ENCODE measurements at places on chromosomes 11 and 22.

DNA sequence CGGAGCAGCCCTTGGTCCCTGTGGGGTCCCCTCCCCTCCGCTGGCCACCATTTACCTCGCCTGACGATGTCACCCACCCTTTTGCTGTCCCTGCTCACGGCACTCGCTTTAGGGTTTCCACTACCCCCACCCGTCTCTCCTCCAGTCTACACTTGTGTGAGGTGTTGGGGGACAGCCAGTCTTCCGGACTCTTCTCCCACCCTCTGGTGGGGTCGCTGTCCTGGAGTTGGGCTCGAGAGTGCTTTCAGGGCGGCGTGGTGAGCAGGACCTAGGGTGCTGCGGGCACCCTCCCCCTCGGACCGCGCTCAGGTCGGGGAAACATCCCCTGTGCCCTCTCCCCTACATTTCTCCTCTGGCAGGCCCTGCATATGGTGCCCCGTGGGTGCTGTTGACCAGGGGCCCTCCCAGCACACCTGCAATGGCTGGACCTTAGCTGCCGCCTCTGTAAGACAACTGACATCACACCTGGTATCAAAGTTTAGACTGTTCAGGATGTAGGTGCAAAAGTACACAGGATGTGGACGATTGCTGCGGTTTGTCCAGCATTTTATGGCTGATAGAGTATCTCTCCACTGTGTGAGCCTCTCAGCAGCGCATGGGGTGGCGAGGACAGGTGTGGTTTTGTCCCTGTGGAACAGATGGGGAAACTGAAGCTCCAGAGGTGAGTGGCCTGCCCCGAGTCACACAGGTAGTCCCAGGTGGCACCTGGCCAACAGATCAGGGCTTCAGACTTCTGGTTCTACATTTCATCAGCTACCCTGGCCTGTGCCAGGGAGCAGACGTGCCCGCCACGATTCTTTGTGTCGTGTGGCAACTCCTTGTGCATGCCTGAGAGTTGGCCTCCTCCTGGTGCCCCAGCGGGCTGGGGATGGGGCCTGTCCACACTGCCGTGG lies 1.2 kb downstream of the GRK2 start:
- DNase-seq = no peak

DNA sequence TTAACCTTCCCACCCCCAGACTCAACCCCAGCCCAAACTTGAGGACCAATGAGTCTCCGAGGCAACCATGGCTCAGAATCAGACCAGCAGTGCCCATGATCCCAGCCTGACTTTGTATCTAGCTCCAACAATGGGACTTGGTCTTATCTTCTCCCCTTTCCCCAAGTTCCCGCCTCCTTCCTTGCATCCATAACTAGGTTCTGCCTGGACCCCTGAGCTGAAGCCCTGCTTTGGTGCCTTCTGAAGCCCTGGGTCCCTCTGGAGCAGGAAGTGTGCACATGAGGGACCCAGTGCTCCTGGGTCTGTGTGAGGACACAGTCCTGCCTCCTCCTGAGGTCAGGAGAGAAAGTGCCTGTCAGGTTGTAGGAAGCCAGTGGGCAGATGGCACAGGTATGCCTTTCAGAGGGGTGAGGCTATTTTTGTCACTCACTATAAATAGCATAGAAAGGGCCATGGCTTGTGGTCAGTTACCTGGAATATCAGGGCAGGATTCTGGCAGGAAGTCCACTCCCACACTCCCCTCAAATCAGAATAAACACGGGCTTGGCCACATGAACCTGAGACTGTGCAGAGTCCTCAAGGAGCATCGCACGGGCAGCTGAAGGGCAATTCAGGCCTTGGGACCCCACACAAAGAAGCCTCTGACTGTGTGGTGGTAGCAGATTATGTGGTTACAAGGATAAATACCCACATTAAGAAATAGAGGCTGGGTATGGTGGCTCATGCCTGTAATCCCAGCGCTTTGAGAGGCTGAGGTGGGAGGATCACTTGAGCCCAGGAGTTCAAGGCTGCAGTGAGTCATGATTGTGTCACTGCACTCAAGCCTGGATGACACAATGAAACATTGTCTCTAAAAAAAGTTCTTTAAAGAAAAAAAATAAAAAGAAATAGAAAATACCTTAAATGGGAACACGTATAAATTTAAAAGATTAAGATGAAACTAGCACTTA lies 27.4 kb downstream of the RCN1 start:
- DNase-seq = no peak

- no peak for DNase-seq
Measured at GRCh38 chr11:15826826-15827225, 529.5 kb downstream of the SOX6 start.

DNA sequence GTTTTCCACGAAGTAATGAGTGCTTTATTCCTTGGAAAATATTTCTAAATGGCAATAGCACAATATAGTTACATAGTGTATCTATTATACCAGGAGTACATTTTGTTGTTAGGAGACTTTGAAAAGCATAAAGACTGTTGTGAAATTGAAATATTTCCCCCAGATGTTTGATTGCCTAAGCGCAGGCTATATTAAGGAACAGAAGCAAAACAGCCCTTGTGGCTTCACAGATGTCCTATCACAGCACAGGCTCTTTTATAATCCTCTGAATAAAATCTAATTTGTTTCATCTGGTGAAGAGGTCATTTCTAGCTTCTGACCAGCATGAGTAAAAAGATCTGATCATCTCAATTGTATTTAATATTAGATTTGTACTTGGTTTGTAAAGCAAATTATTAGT lies 48.2 kb downstream of the BSX start:
- no peak for DNase-seq

DNA sequence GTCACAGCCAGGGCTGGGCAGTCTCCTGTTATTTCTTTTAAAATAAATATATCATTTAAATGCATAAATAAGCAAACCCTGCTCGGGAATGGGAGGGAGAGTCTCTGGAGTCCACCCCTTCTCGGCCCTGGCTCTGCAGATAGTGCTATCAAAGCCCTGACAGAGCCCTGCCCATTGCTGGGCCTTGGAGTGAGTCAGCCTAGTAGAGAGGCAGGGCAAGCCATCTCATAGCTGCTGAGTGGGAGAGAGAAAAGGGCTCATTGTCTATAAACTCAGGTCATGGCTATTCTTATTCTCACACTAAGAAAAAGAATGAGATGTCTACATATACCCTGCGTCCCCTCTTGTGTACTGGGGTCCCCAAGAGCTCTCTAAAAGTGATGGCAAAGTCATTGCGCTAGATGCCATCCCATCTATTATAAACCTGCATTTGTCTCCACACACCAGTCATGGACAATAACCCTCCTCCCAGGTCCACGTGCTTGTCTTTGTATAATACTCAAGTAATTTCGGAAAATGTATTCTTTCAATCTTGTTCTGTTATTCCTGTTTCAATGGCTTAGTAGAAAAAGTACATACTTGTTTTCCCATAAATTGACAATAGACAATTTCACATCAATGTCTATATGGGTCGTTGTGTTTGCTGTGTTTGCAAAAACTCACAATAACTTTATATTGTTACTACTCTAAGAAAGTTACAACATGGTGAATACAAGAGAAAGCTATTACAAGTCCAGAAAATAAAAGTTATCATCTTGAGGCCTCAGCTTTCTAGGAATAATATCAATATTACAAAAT lies 13.4 kb downstream of the OR51B4 start:
- DNase-seq = no peak

- DNase-seq = no peak
Measured at GRCh38 chr11:111310088-111310487, 11.7 kb downstream of the POU2AF3 start.

- DNase-seq = no peak
Measured at GRCh38 chr11:74754507-74755252, 6.0 kb downstream of the RNF169 start.

DNA sequence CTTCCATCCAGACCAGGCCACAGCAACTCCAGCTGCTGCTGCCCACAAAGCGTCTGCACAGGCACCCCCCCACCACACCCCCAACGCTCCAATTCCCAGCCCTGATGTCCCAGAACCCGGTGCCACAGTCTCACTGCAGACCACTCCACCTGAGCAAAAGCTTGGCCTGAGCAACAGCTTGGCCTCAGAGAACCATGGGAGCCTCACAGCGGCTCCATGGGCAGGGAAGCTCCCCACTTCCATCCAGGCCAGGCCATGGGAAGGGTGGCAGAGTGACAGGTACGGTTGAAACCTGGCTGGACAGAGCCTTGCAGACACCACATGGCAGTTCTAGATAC lies 13.2 kb downstream of the PLXNB2 start:
- DNase-seq = no peak

GRCh38 chr22:24083361-24083760 lies 72.3 kb downstream of the CABIN1 start:
- DNase-seq = no peak

DNA sequence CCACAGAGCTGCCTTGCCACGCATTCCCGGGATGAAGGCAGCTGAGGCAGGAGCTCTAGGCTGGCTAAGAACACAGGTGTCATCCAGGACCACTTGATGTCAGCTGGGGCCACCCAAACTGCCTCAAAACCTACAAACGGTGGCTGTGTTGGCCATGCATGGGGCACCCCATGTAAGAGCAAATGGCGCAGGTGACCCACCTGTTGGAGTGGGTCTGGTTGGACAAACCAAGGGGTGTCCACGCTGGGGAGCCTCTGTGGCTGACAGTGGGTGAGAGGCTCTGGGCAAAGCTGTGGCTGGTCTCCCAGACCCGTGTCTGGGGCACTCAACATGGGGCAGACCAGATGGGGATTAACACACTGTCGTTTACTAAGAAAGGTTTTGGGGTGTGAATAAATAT lies 19.0 kb upstream of the SYT8 start:
- DNase-seq = no peak

GRCh38 chr11:92931746-92932422 lies 37.6 kb upstream of the MTNR1B start:
- DNase-seq = no peak

- DNase-seq = no peak
Measured at GRCh38 chr22:22196018-22196533, 48.5 kb upstream of the VPREB1 start.

- no peak for DNase-seq
Measured at GRCh38 chr11:91730620-91731019, 494.0 kb upstream of the FAT3 start.

DNA sequence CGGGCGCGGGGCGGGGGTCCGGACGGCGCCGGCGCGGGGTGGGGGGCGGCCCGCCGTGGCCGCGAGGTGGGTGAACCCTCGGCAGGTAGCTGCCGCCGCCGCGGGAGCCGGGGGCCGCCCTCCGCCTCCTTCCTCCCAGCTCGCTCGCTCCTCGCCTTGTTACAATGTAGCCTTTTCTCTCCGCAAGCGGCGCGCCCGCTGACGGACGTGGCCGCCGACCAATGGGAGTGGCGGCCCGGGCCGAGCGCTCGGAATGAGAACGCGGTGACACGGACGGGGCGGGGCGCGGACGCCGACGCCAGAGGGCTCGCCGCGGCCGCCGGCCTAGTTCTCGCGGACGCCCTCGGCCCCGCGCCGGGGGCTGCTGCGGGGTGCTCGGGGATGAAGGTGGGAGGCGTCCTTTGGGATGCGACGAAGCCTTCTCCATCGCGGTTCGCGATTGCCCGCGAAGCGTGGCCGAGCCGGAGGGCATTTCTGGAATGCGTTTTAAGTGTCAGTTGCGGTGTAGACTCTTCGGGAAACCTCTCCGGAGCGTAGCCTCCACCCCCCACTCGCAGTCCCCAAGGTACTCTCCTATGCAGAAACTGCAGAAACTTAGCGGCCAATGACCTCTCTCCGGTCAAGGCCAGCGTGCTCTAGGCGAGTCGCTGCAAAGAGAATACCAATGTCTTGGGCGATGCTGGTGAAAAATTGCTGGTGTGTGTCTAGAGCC lies 734 bp downstream of the PRDM11 start:
- DNase-seq = peak; percentile 91

GRCh38 chr22:37982938-37983859 lies 1.2 kb downstream of the SOX10 start:
- no peak for DNase-seq

GRCh38 chr22:40329466-40329865 lies 16.8 kb upstream of the ADSL start:
- no peak for DNase-seq

DNA sequence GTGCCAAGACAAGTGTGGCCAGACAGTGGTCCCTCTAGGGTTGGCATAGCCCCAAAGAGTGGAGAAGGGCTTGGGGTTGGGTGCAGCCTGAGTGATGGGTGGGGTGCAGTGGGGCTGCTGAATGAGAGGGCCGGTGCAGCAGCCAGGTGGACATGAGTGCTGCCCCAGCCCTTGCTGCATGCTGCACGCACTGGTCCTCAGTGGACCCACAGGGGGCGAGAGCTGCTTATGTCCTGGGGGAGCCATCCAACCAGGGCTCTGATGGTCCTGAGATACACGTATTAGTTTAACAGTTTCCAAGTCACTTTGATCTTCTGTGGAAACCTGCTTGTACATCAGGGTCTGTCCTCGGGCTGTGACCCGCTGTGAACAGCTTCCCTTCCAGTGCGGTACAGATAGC lies 23.9 kb upstream of the ACR start:
- DNase-seq = no peak

DNA sequence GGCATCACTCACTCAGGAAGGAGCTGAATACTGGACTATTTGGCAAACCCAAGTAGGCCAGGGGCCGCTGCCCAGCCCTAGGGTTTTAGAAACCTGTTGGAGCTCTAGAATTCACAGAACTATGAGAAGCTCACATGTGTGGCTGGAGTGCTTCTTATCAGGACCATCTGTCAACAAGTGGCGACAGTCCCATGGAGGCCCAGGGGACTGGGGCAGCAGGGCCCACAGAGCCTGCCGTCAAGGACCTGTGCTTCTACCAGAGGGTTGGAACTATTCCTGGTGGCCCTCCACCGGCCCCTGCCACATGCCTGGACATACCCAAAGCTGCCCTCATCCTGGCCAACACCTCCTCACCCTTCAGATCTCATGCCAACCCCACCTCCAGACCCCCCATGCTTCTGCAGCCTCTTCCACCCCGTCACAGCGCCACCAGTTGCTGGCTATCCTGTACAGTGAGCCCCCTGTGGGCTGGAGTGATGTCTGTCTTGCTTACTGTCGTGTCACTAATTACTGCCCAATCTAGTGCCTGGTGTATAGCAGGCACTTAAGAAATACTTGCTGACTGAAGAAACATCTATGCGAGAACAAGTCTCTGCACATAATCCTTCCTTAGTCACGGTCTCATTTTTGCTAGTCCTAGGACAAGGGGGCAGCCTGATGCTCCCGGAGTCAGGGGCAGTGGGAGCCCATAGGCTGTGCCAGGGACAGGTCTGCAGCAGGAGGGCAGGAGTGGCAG lies 27.2 kb upstream of the RASL10A start:
- DNase-seq = no peak

DNA sequence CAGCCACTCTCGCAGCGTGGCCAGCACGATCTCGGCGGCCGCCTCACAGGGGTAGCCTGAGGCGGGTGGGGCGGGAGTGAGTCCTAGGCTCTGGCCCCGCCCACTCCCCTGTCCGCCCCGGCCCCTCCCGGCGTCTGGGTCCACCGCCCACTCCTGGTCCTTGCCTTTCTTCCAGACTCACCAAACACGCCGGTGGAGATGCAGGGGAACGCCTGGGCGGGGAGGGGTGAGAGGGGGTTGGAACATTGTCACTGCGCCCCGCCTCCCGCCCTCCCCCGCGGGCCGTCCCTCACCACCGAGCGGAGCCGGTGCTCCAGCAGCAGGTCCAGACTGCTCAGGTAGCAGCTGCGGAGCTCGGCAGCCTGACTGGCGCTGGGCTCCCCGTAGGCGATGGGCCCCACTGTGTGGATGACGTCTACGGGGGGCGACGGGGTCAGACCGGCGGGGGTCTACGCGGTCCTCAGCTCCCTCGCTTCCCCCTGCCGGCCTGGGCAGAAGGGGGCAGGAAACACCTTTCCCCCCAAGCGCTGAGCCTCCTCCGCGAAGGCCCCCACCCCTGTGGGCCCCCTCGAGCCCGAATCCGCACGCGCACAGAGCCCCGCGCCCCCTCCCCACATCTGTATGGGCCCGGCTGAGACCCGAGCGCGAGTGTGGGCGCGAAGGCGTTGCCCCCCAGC lies 13.2 kb downstream of the OTUB1 start:
- peak; percentile 60 for DNase-seq

All from activated T-helper 9 cell treated with anti-CD3 and anti-CD28 coated beads, Interleukin-2, amount 50 U/mL, for 16 hours (primary cell).